ENCODE measurements at places on chromosomes 11 and 22.

- no peak for DNase-seq
Observed at GRCh38 chr11:45931739-45932138, 9.3 kb downstream of the LARGE2 start.

DNA sequence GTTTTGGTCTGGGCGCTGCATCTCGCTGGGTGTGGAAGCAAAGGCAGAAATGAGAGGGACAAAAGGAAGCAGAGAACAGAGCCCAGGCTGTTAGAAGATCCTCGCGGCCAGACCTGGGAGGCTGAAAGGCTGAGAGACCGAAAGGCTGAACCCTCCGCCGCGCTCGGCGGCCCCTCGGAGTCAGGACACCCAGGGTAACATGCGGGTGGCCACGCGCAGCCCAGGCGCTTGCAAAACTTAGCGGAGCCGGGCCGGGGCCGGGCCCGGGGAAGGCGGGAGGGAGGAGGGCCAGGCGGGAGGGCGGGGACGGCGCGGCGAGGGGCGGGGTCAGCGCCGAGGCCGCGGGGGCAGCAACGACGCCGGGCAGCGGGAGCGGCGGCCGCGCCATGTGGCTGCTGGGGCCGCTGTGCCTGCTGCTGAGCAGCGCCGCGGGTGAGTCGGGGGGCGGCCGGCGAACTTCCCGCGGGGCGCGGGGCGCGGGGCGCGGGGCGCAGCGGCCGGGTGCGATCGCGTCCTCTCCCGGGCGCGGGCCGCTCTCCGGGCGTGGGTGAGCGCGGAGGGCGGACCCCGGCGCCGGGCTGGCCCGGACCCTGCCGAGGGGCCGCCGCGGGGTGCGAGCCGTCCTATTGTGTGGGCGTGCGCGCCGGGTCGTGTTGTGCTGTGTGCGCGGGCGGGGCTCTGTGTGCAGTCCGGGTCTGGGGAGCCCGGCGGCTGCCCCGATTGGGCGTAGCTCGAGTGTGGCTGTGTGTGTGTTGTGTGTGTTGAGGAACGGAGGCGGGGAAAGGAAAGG is at the start of gene LDLRAD3:
LDLRAD3 (plus strand) TSS at position 350 of the 790 bp plus-strand sequence; CDS start at position 387, 37 bp downstream.
- DNase-seq: no peak

- no peak for DNase-seq
Observed at GRCh38 chr11:95688501-95689222, 100.9 kb downstream of the FAM76B start.

DNA sequence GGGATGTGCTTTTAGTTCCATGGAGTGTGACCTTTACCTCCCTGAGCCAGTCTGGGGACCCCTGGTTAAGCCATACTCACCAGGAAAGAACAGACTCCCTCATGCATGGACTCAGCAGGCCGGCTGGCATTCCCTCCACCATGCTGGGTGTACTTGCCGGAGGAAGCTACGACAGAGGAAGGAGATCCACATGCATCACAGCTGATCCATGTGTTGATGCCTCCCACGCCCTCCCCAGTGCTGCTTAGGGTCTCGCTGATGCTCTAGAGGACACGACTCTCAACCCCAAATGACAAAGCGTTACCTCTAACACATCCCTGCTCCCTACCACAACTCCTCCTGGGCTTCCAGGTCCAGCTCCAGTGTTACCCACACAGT is 39.8 kb downstream of the GAB4 start:
- DNase-seq: no peak

DNA sequence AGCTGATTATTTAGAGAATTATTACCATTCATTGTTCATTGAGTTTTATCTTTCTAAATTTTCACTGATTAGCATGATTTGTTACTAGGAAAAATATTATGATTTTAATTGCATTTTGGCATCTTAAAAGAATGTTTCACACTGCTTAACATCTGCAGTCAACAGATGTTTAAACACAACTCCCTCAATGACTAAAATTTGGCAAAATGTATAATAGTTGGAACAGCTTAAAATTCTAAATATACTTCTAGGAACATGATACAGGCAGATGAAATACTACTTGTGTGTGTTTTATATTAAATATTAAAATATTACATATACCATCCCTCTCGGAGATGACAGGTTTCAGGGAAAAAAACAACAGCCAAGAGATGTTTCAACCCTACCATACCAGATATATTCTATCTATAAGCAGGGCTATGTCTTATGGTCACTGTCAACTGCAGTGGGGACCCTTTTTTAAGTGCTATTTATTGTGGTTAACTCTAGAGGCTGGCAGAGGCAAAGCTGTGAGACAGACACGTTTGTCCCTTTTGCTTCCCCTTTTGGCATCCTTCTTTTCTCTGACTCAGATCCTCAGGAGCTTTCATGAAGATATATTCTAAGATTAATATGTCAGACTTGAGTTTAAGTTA is 81.9 kb downstream of the BDNF start:
- DNase-seq: peak; percentile 7

DNA sequence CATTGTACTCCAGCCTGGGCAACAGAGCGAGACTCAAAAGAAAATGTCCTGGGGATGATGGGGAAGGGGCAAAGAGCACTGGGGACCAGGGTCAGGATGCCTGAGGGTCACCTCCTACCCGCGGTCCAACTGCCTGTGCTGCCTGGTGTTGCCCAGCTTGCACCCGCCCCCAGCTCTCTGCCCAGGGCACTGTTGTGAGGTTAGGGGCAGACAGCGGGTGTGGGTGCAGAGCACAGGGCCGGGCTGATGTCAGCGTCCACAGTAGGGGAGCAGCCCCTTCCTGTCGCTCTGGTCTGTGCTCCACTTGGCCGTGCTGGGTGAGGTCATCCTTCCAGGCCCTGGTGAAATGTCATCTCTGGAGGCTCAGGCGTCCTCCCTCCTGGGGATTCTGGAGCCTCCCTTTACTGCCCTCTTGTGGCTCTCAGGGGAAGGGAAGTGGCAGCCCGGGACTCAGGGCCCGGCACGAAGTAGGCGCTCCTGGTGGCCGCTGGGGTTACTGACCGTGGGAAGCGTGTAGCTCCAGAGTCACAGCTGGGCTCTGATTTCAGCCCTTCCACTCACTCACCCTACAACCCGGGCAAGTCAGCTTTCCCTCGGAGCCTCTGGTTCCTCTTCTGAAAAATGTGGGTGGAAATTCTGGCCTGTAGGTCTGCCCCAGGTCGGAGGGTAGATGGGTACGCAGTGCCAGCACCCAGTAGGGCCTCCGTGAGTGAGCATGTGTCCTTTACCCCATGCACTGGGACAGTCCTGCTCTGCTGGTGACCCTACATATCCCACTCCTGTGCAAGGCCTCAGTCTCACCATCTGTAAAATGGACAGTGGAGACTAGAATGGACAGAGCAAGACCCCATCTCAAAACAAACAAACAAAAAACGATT is 17.3 kb upstream of the PRR5 start:
- DNase-seq: peak; percentile 31

DNA sequence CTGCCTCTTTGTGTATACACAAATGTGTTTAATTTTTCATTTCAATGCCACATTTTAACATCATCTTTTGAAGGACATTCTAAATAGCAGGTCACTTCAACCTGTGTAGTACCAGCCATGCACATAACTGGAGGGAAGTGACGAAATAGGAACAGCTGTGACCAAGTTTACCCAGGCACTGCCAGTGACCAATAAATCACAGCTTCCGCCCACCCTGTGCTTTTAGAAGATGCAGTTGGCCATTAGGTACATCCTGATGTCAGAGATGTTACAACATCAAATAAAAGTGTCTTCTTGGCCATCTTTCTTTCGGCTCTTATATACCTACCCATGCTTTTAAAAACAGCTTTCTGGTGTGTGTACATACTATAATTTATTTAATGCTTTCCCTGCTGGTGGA is 7.8 kb downstream of the LDLRAD3 start:
- DNase-seq: no peak

DNA sequence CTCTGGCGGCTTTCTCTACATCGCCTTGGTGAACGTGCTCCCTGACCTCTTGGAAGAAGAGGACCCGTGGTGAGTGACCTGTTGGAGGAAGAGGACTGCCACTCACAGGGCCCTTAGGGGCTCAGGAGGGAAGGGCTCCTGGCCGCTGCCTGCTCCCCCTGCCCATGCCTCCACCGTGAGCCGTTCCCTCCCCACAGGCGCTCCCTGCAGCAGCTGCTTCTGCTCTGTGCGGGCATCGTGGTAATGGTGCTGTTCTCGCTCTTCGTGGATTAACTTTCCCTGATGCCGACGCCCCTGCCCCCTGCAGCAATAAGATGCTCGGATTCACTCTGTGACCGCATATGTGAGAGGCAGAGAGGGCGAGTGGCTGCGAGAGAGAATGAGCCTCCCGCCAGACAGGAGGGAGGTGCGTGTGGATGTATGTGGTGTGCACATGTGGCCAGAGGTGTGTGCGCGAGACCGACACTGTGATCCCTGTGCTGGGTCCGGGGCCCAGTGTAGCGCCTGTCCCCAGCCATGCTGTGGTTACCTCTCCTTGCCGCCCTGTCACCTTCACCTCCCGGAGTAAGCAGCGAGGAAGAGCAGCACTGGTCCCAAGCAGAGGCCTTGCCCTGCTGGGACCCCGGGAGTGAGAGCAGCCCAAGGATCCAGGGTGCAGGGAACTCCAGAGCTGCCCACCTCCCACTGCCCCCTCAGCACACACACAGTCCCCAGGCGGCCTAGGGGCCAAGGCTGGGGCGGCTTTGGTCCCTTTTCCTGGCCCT is 6.9 kb downstream of the SLC39A13 start:
- no peak for DNase-seq

DNA sequence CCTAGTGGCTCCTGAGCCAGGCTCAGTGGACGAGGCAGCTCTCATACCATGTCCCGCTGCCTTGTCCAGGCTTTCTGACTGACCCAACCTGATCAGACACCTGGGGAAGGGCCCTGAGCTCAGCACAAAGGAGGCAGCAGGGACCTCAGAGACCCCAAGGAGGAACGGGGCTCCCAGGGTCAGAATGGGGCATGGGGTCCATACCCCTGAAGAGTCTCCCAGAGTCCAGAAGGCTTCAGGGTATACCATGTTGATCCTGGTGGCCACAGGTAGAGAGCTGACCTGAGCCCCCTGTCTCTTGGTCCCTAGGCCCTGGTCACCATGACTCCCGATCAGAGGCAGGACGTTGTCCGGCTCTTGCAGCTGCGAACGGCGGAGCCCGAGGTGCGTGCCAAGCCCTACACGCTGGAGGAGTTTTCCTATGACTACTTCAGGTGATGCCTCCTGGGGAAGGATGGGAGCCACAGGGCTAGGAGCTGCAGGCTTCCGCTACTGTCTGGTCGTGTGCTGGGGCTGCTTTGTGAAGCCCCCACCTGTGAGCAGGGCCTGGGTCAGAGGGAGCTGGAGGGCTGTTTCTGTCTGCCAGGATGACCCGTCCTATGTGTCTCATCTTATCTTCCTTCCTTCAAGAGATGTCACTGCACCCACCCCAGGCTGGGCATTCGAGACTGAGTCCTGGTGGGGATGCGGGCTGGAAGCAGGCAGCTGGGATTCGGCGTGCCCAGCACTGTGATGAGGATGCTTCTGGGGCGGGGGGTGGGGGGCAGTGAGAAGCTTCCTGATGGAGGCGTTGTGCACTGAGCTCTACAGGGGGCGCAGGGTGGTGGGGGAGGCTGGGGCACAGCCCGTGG is 74.2 kb downstream of the MYO7A start:
- no peak for DNase-seq

- DNase-seq: no peak
Observed at GRCh38 chr22:35425971-35426800, 26.2 kb downstream of the MCM5 start.

- no peak for DNase-seq
Observed at GRCh38 chr11:78737891-78738290, 163.2 kb upstream of the NARS2 start.

DNA sequence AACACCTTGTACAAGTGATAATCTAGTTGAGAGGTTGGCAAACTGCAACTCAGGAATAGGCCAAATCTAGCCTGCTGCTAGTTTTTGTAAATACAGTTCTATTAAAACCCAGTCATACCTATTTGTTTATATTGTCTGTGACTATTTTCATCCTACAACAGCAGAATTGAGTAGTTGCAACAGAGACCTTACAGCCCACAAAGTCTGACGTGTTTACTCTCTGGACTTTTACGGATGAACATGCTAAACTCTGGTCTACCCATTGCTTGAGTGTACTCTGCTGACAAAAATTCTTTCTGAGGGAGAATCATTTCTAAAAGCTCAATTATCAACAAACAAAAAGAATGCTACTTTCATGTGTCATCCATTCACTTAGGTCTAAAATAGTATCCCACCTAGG is 287.0 kb downstream of the DYNC2H1 start:
- DNase-seq: no peak

DNA sequence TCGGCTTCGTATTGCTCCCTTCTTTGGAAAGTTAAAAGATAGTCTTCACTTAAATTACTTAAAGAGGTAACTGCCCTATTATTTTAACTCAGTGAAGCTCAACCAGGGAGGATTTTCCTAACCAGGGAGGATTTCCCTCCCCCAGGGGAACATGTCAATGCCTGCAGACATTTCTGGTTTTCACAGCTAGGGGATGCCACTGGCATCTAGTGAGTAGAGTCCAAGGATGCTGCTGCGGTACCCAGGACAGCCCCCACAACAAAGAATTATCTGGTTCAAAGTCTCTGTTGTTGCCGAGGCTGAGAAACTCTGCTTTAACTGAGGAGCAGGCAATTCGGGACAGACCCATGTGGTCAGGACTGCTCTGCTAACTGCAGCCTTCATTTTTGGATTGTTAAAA is 82.2 kb downstream of the DEPDC5 start:
- DNase-seq: no peak

DNA sequence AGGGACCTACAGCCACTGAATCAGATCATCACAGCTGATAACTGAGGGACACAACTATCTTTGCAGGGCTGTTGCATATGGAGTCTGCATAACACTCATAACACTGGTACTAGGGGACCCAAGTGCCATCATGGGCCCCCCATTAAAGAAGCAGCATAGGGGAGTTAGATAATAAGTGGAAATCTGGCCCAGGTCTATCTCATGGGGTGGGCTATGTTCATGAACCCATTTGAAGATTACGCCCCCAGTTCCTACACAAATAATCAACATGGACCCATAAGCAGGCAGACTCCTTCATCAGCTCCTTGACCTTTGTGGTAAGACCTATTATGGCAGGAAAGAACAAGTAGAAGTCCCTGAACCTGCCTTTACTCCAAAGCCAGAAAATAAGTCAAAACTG is 48.8 kb downstream of the ASCL2 start:
- DNase-seq: no peak

DNA sequence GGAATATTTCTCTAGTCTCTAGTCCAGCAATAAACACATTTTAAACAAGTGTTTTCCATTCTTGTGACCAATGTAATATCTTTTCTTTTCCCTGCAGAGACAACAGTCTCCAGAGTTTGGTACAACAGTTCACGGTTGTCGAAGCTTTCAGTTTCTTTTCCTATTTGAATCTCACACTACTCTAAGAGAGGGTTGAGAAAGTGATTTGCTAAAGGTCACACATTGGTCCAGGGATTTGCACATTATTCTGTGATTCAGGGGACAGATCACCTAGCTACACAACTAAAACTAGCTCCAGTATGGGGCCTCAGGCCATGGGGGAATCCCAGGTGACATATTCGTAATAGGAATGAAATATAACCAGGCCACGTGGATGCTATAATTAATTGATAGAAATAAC is 132.5 kb downstream of the HIPK3 start:
- no peak for DNase-seq
